ENCODE measurements at places on chromosomes 13 and 19. TPM values are rescaled to one million over a fixed set of nuclear protein-coding genes. Genes with fewer than 3 reads are reported as not detected.
A peak's percentile ranks its signal among the peaks of the same experiment; 100 is the strongest.

MYBPC2 gene
- polyA plus RNA-seq = 0.37 TPM

SLITRK6 gene
- 26.7 TPM for polyA plus RNA-seq

FFAR1 gene
- 1.8 TPM for polyA plus RNA-seq

ZNF709 gene
- 2.5 TPM for polyA plus RNA-seq

ICAM1 gene
- polyA plus RNA-seq = 14.8 TPM

- peak overlapping the region; percentile 92 for H3K27ac ChIP-seq
- peak overlapping the region; percentile 87 for H3K4me3 ChIP-seq
- H3K27me3 ChIP-seq = no peaks in the 10 kb centered on the region
- DNase-seq = peak; percentile 67
- peaks cover 2% of the 10 kb centered on the region for H3K36me3 ChIP-seq
Measured at GRCh38 chr19:37654629-37655300, 500 bp downstream of the ZFP30 start.

GRCh38 chr19:47661161-47661560, 52.1 kb upstream of the EHD2 start:
- no peak overlapping the region for H3K27ac ChIP-seq
- no peaks in the 10 kb centered on the region for H3K27me3 ChIP-seq
- peaks cover 4% of the 10 kb centered on the region for H3K36me3 ChIP-seq
- no peak for DNase-seq
- peaks cover 45% of the 10 kb centered on the region for H3K4me1 ChIP-seq

- H3K4me3 ChIP-seq = no peak overlapping the region
- no peak overlapping the region for H3K27ac ChIP-seq
- H3K36me3 ChIP-seq = peaks cover 6% of the 10 kb centered on the region
- no peaks in the 10 kb centered on the region for H3K27me3 ChIP-seq
- H3K4me1 ChIP-seq = no peaks in the 10 kb centered on the region
Measured at GRCh38 chr19:21321996-21322395, 7.2 kb downstream of the ZNF708 start.

DNA sequence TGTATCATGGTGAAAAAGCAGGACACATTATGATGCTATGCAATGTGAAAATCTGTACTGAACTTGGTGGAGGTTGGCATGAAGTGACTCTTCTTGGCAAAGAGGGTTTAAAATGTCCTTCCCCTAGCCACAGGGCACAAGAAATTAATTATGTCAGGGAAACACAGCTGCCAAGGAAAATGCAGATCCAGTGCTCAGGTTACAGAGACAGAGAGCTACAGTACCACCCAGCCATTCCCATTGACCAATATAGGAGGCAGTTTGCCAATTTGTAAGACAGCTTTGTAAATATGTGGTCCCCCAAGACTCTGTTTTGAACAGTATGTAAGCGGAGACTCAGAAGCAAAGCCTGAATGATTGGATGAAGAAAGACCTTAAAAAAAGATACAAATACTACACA, 69.4 kb upstream of the KLF12 start:
- H3K36me3 ChIP-seq = no peaks in the 10 kb centered on the region
- H3K27ac ChIP-seq = no peak overlapping the region
- no peak for DNase-seq
- H3K4me1 ChIP-seq = no peaks in the 10 kb centered on the region

GRCh38 chr19:46913198-46913851, 52.5 kb downstream of the ARHGAP35 start:
- H3K4me3 ChIP-seq = no peak overlapping the region
- no peak for DNase-seq
- H3K4me1 ChIP-seq = peaks cover 10% of the 10 kb centered on the region
- no peaks in the 10 kb centered on the region for H3K27me3 ChIP-seq
- H3K27ac ChIP-seq = no peak overlapping the region

GRCh38 chr13:25037057-25037813, 58.7 kb upstream of the PABPC3 start:
- no peak overlapping the region for H3K27ac ChIP-seq
- no peaks in the 10 kb centered on the region for H3K4me1 ChIP-seq
- H3K36me3 ChIP-seq = no peaks in the 10 kb centered on the region
- DNase-seq = peak; percentile 22
- peaks cover 15% of the 10 kb centered on the region for H3K27me3 ChIP-seq
- no peak overlapping the region for H3K4me3 ChIP-seq

Data from large intestine (tissue), 12 donors.